ENCODE measurements at places on chromosomes 4 and X.

GRCh38 chr4:99022566-99022965 lies 27.0 kb downstream of the METAP1 start:
- DNase-seq: no peak

GRCh38 chr4:120691536-120691935 lies 231.0 kb downstream of the PRDM5 start:
- no peak for DNase-seq

DNA sequence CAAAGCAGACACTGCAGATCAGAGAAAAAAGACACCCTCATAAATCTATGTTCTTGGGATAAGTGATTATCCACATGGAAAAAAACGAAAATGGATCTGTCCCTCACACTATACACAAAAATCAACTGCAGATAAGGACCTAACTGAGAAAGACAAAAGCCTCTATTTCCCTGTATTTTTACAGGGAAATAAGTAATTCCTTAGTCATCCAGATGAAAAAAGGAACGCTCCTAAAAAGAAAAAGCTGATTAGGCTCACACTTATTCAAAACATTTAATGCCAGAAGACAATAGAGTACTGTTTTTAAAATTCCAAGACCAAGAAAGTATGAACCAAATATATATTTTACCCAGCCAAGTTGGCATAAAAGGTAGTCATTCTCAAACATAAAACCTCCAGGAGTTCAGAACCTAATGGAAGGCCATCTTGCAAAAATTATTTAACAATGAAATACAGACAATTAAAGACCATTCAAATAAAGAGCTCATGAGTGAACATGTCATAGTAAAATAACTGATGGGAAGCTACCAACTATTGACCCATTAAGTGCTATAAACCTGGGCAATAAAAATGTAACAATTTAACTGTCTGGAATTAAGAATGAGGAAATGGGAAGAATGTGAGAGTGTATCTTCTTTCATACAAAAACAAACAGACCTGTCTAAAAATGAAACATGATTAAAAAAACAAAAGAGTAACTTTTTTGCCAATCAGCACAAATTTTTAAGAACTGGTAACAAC lies 20.4 kb downstream of the PAPSS1 start:
- DNase-seq: no peak

GRCh38 chr4:10151182-10151581 lies 34.6 kb upstream of the WDR1 start:
- DNase-seq: no peak

- peak; percentile 39 for DNase-seq
These were observed 192.6 kb downstream of the FRMPD4 start for GRCh38 chrX:12330841-12331240.

DNA sequence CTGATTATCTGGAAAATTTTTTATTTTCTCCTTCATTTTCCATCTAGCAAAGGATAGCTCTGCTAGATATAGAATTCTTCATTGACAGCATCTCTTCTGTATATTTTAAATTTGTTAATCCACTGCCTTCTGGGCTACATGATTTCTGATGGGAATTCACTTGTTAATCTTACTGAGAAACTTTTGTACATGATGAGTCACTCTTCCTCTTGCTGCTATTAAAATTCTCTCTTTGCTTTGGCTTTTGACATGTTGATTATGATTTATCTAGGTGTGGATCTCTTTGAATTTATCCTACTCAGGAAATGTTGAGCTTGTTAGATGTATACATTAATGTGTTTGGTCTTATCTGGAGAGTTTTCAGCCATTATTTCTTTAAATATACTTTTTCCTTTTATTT lies 27.5 kb downstream of the OR13H1 start:
- no peak for DNase-seq

DNA sequence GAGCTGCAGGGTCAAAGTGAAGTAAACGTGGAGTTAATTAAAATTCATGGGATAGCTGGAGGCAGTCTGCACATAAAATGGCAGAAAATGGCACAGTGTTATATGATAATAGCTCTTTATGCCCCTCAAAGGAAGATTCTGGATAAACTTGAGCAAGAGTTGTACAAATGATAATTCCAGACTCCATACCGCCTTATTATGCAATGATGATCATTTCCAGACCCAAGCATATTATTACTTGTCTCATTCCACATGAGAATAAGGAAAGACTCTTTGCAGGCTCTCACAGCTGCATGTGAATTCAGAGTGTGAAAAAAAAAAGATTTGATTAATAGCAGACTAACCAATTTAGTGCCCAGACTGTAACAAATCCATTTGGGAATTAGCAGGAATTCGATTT lies 105.4 kb downstream of the STK32B start:
- no peak for DNase-seq

DNA sequence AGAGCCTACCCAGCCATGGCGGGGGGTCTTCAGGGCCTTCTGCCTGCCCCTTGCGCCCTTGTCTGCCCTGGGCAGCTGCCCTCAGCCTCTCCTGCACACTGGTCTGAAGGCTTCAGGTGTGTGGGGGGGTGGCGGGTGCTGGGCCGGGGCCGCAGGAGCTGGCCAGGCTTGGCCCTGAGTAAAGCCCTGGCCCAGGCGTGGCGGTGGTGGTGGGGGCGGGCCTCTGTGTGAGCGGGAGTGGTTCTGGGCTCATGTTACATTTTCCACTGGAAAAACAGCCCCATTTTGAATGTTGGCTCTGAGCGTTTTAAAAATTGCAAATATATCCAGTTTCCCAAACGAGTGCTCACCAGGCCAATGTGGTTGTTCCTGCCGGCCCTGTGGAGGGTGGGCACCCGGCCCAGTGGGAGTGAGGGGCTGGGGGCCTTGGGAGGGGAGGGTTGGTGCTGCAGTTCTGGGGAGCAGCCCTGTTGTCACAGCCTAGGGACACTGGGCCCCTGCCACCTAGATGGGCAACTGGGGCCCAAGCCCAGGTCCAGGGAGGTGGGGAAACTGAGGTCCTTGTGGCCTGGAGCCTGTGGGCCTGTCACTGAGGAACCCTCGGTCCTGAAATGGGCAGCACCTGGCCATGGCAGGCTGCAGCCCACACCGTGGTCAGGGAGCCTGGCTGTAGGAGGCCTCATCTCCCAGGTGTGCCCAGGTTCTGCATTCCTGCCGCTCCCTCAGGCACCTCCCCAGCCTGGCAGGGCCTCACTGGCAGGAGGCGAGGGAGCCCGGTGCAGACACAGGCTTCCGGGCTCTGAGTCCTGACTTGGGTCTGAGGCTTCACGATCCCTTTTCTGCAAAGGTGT lies 28.3 kb downstream of the FGFRL1 start:
- no peak for DNase-seq

GRCh38 chrX:151393514-151393913 lies 3.5 kb upstream of the VMA21 start:
- peak; percentile 5 for DNase-seq

DNA sequence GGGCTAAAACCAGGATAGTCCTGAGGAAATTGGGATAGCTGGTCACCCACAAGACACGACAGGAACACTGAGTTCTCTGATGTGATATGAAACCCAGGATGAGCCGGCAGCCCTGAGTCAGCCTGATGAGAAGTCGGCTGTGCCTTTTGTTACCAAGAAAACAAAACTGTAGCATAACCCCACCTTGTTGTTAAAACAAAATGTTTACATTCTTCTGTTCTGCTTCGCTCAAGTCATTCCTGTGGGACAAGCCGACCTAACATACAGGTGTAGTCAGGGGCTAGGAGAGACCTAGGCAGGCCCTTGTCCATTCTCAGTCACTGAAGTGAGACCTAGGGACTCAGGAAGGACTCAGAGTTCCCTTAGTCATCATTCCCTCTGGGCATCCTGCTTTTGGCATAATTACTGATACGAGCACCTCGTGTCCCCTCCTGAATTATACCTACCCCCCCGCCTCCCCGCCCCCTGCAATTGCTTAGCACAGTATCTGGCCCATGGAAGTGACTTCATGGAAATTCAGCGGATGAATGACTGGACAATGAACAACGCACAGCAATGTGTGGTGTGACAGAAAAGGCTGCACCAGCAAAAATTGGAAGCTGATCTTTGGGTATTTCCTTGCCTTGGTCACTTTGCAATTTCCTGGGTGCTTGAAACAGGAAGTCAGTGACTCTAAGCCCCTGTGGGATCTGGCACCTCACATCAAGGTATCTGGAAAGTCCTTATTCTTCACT lies 31.9 kb upstream of the TLR2 start:
- DNase-seq: no peak

GRCh38 chr4:35250331-35250730 lies 994.0 kb downstream of the ARAP2 start:
- no peak for DNase-seq

- no peak for DNase-seq
These were observed 166.6 kb downstream of the EFNB1 start for GRCh38 chrX:68995386-68995779.

DNA sequence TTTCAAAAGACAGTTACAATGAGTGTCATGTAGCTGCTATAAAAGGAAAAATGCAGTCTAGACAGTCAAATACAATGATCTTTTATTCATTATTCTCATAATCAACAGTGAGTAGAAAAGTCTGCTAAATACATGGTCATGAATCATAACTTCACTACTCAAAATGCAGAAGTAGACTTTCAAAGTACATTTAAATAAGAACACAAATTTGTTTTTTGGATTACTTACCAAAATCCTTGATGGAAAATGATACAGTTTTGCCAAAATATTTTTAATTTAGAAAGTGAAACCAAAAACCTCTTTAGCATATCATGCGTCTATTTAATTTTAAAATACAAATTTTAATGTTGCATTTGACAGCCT lies 4.9 kb downstream of the ACSL4 start:
- DNase-seq: no peak

- DNase-seq: peak; percentile 5
These were observed 46.3 kb upstream of the LONRF3 start for GRCh38 chrX:118928151-118928550.

- no peak for DNase-seq
These were observed 867.1 kb upstream of the TENM3 start for GRCh38 chr4:181376058-181376457.

GRCh38 chr4:3835527-3836405 lies 69.6 kb downstream of the ADRA2C start:
- no peak for DNase-seq

DNA sequence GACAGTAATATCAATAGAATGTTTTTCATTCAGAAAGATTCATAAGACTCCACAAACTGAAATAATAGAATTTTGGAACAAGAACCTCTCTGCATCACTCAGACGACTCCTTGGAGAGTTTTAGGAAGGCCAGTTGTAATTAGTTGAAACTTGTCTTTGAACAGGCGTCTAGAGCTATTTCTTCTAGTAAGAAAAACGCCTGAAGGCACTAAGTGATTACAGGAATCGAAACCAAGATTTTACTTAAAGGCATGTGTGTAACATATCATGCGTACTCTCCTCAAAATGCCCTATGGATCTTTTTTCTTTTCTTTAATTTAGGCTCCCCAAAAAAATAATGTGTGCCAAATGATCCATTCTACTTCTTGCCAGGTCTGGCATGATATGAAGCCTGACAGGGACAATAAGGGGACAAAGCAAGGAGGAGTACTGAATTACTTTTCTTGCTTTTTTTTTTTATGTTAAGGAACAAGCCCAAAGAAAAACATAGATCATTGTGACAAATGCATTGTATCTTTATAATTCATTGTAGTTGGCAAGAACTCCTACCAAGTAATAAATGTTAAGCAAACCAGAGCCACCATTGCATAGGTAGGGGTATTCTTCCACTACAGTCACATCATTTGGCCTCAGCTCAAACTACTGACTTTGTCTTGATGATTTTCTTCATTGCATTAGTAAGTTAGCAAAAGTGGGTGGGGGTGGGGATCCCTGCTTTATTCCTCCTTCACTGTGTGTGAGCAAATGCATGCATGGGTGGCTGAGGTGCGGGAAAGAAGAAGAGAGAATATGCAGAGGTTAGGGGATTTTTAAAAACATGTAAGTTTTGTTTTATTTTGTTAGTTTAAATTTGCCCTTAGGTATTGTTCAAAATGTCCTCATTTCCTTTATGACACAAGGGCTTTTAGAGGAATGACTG lies 79.9 kb upstream of the ATOH1 start:
- DNase-seq: no peak

DNA sequence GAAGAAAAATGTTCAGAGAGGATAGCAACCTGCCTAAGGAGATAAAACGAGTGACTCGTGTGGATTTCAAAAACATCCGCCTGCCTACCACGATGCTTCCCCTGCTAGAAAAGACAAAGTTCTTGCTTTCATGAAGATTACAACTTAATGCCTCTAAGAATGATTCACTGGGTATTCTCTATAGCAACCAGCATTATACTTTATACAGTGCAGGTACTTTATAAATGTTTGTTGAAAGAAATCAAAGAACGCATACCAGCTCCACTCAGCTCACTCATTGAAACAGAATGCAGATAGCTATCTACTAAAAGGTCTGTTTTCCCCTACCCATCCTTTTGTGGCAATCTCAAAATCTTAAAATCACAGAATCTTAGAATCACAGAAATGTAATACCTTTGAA lies 33.7 kb downstream of the GASK1B start:
- no peak for DNase-seq

- DNase-seq: no peak
These were observed 461.3 kb downstream of the BCOR start for GRCh38 chrX:39636481-39636880.

GRCh38 chrX:45801554-45801953 lies 600.9 kb upstream of the DIPK2B start:
- DNase-seq: peak; percentile 67

- no peak for DNase-seq
These were observed 97.1 kb upstream of the ANK2 start for GRCh38 chr4:112952313-112952700.

GRCh38 chrX:143570782-143571181 lies 53.5 kb upstream of the SPANXN3 start:
- no peak for DNase-seq

DNA sequence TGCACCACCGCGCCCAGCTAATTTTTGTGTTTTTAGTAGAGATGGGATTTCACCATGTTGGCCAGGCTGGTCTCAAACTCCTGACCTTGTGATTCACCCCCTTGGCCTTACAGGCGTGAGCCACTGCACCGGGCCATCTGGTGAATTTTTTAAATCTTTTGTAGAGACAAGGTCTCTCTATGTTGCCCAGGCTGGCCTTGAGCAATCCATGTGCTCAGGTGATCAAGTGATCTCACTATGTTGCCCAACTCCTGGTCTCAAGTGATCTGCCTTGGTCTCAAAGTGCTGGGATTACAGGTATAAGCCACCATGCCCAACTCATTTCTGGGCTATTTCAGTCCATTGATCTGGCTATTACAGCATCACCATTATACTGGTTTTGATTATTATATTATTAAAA lies 22.2 kb upstream of the GALNT7 start:
- no peak for DNase-seq

GRCh38 chrX:52263417-52263816 lies 78.7 kb downstream of the MAGED4 start:
- no peak for DNase-seq

- DNase-seq: no peak
These were observed 246.7 kb upstream of the DIPK2B start for GRCh38 chrX:45447331-45447730.

DNA sequence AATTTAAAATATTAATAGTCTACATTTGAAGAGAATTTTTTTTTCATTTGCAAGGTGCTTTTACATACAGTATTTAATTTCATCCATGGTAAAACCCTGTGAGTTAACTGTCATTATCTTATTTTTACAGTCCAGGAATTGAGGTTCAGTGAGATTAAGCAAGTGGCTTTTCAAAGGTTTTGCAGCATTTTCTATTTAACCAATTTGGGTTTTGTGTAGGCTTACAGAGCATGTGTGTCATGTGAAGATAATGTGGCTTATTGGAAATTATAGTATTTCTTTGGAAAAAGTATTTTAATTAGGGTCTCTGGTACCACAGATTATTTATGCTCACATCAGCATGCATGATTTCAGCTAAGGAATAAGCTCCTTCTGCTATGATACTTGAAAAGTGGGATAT lies 4.5 kb downstream of the XK start:
- DNase-seq: no peak

Measured in RPMI7951 (cell line).